ENCODE measurements at places on chromosomes 1 and 21. TPM values are rescaled to one million over a fixed set of nuclear protein-coding genes. Genes with fewer than 3 reads are reported as not detected.
A peak's percentile ranks its signal among the peaks of the same experiment; 100 is the strongest.

- H3K4me1 ChIP-seq, result no peaks in the 10 kb centered on the region
- peak; percentile 67 for DNase-seq
- no peaks in the 10 kb centered on the region for H3K27me3 ChIP-seq
- H3K27ac ChIP-seq, result no peak overlapping the region
- H3K4me3 ChIP-seq, result no peak overlapping the region
These were observed 7.1 kb upstream of the CPLANE2 start for GRCh38 chr1:16243936-16244649.

SLAMF8 gene
- total RNA-seq, result not detected

AMY1A gene
- not detected for total RNA-seq

NPHS2 gene
- not detected for total RNA-seq

GRCh38 chr1:18511874-18512150 is 31.1 kb downstream of the KLHDC7A start:
- H3K4me3 ChIP-seq, result no peak overlapping the region
- H3K4me1 ChIP-seq, result no peaks in the 10 kb centered on the region
- H3K36me3 ChIP-seq, result no peaks in the 10 kb centered on the region
- no peak overlapping the region for H3K27ac ChIP-seq
- DNase-seq, result no peak

DNA sequence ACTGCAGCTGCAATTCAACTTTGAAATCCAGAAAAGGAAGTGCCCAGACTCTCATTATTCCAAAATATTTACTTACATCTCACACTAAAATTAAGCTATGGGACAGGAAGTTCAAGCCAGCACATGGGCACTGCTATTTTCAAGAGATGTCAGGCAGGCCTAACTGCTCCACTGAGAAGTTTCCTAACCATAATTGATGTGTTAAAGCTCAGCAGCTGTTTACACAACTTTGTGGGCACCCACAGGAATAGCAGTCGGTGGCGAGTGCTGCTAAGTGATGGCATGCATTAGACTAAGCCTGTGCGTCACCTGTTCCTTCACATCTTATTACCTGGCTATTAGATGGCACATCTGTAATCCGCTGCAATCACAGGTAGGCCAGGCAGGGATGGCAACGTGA is 303.3 kb upstream of the DAB1 start:
- no peak for DNase-seq
- H3K36me3 ChIP-seq, result no peaks in the 10 kb centered on the region
- no peak overlapping the region for H3K4me3 ChIP-seq
- no peaks in the 10 kb centered on the region for H3K27me3 ChIP-seq

DNA sequence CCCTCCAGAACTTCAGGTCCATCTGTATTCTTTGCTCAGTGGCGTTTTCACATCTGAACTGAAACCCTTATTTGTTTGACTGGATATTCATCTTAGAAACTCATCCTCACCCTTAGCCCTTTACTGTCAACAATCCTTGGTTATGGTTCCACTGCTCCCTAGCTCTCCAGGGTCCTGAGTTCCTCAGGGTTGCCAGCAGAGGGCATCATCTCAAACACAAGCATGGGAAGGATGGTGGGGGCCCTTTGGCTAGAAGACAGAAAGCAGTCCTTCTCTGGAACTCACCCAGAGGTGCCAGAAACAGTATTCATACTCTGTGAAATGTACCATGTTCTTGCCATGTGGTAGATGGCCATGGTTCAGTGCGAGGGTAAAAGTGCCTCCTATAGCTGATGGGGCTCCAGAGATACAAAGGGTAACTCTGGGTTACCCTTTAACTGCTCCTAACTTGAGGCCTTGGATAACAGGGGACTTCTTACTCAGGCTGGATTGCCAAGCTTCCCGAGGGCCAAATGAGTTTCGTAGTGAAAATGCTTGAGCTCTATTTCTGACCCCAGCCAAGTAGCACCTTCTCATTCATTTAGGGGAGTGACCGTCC is 11.3 kb downstream of the NCSTN start:
- H3K4me3 ChIP-seq, result no peak overlapping the region
- H3K4me1 ChIP-seq, result no peaks in the 10 kb centered on the region
- peaks cover 8% of the 10 kb centered on the region for H3K36me3 ChIP-seq
- peak; percentile 37 for DNase-seq

ITPKB gene
- 5.2 TPM for total RNA-seq

NHLH2 gene
- not detected for total RNA-seq

DNA sequence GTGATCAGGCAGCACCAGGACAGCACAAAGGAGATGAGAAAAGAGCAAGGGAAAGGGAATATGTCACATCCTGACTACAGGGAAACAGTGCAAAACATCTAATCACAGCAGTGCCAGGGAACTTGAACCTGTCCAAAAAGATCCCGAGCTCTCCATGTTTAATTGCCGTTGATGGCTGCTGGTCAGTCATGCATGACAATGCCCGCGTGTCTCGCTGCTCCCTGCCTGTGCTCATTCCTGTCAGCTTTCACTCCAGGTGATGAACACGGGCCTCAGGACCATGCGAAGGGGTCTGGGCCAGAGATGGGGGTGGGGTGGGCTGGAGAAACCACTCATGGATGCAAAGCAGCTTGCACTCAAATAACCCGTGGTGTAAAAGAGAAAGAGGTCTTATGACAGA is 287.0 kb downstream of the GPATCH2 start:
- H3K4me3 ChIP-seq, result no peak overlapping the region
- H3K27me3 ChIP-seq, result no peaks in the 10 kb centered on the region
- no peak for DNase-seq

DNA sequence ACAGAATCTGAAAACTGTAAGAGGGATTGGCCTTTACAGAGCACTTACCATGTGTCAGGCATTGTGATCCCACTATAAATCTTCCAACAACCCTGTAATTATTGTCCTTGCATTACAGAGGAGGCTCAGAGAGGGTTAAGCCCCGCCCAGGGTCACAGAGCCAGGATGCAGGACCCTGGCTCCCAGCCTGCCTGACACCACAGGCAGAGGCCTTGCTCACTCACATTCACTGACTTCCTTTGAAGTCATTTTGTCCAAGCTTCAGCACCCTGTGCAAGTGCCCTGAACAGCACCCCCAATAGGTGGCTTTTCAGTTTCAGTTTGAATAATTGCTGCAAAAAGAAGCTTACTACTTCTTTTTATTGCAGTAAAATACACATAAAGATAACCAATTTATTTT is 256.8 kb upstream of the NFIA start:
- no peaks in the 10 kb centered on the region for H3K27me3 ChIP-seq
- H3K36me3 ChIP-seq, result no peaks in the 10 kb centered on the region
- H3K27ac ChIP-seq, result no peak overlapping the region

RBP7 gene
- 10.3 TPM for total RNA-seq

DNA sequence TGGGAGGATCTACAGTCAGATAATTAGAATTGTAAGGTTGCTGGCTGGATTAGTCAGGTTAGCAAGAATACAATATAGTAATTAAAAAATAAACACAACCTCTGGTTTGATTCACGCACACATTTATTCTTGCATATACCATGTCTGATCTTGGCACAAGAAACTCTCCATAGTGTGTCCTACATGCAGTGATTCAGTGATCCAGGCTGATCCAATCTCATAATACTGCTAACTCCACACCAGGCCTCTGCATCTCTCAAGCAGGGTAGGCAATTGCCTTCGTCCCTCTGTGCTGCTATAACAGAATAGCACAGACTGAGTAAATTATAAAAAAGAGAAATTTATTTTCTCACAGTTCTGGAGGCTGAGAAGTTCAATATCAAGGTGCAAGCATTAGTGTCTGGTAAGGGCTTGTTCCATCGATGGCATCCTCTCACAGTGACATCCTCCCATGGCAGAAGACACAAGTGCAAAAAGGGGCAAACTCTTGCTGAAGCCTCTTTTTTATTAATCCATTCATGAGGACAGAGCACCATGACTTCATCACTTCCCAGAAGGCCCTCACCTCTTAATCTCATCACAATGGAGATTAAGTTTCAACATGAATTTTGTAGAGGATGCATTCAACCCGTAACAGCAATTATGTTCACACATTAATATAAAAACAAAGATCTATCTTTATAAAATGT is 741.0 kb upstream of the NCAM2 start:
- H3K27ac ChIP-seq, result no peak overlapping the region
- no peaks in the 10 kb centered on the region for H3K27me3 ChIP-seq
- H3K36me3 ChIP-seq, result no peaks in the 10 kb centered on the region
- H3K4me1 ChIP-seq, result no peaks in the 10 kb centered on the region
- DNase-seq, result no peak
- H3K4me3 ChIP-seq, result no peak overlapping the region

DNA sequence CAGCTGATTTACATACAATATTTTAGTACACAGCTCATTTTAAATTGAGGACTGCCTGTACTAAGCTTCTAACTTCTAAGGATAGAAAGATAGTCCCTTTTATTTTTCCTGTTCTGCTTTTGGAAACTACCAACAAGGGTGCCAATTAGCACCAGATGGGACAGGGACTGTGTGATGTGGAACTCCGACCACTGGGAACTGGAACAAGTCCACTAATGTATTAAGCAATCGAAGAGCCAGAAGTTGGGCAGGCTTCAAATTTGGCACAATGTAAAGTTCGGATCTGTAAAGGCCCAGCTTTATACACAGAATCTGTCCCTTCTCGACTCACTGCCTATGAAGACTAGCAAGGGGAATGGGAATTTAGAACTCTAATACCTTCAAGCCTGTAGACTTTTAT is 149.3 kb downstream of the ZC3H11B start:
- no peaks in the 10 kb centered on the region for H3K36me3 ChIP-seq
- DNase-seq, result no peak
- H3K27ac ChIP-seq, result no peak overlapping the region
- no peaks in the 10 kb centered on the region for H3K27me3 ChIP-seq

GRCh38 chr21:15243406-15243805 is 178.6 kb upstream of the NRIP1 start:
- H3K36me3 ChIP-seq, result no peaks in the 10 kb centered on the region
- H3K27me3 ChIP-seq, result no peaks in the 10 kb centered on the region
- H3K27ac ChIP-seq, result no peak overlapping the region
- no peak for DNase-seq
- no peak overlapping the region for H3K4me3 ChIP-seq
- H3K4me1 ChIP-seq, result peaks cover 5% of the 10 kb centered on the region

DNA sequence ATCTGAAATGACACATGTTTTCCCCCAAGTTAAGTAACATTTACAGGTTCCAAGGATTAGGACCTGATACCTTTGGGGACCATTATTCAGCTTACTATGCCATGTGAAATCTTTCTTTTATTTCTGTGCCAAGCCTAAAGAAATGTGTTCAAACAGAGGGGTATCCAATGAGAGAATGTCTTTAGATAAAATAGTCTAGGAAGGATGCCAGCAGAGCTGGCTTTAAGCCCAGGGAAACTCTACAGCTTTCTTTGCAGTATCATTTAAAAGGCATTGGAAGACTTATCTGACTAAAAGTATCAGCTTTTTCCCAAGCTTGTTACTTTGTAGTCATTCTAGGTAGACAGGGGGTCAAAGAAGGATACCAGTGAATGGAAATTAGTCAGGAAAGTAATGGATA is 860.4 kb downstream of the PLA2G4A start:
- H3K27ac ChIP-seq, result no peak overlapping the region
- H3K4me1 ChIP-seq, result no peaks in the 10 kb centered on the region
- no peaks in the 10 kb centered on the region for H3K36me3 ChIP-seq
- no peaks in the 10 kb centered on the region for H3K27me3 ChIP-seq

GRCh38 chr21:15660423-15660804 is 69.4 kb upstream of the USP25 start:
- H3K27ac ChIP-seq, result peak overlapping the region; percentile 95
- no peak for DNase-seq
- H3K4me3 ChIP-seq, result peak overlapping the region; percentile 5
- no peaks in the 10 kb centered on the region for H3K36me3 ChIP-seq
- H3K4me1 ChIP-seq, result peaks cover 34% of the 10 kb centered on the region

SNX7 gene
- 16.1 TPM for total RNA-seq

DNA sequence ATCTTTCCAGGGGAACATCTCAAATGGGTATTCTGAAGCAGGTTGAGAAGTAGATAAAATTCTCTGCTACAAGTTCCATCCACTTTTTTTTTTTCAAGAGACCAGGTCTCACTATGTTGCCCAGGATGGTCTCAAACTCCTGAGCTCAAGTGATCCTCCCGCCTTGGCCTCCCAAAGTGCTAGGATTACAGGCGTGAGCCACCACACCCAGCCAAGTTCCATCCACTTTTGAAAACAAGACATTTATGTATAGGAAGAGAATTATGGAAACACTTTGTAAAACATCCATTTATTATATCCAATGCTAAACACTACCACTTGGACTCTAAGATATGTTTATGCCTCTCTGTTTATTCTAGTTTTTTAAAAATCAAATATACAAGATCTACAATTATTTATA is 13.4 kb downstream of the HNRNPU start:
- no peaks in the 10 kb centered on the region for H3K27me3 ChIP-seq
- 0 out of 2 replicates have a peak, but pooled peaks cover 5% of the 10 kb centered on the region for H3K4me1 ChIP-seq
- H3K36me3 ChIP-seq, result no peaks in the 10 kb centered on the region

C1orf94 gene
- total RNA-seq, result not detected

DNA sequence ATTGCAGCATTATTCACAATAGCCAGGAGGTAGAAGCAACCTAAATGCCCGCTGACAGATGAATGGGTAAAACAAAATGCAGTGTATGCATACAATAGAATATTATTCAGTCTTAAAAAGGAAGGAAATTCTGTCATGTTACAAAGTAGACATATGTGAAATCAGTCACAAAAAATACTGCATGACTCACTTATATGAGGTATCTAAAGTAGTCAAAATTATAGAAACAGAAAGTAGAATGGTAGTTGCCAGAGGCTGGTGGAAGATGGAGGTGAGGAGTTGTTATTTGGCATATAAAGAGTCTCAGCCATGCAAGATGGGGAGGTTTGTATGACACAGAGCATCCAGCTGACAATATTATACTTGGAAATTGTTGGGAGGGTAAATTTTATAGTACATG is 43.0 kb upstream of the EGLN1 start:
- no peak overlapping the region for H3K27ac ChIP-seq
- H3K36me3 ChIP-seq, result no peaks in the 10 kb centered on the region
- no peaks in the 10 kb centered on the region for H3K27me3 ChIP-seq
- DNase-seq, result no peak
- H3K4me1 ChIP-seq, result no peaks in the 10 kb centered on the region
- no peak overlapping the region for H3K4me3 ChIP-seq

DUSP12 gene
- 51.2 TPM for total RNA-seq

- H3K4me3 ChIP-seq, result peak within 1 kb of the TSS; percentile 43
- H3K36me3 ChIP-seq, result no peaks in the 10 kb centered on the region
- no peaks in the 10 kb centered on the region for H3K4me1 ChIP-seq
- no peak within 1 kb of the TSS for H3K27ac ChIP-seq
These were observed at the start of gene NEGR1 for GRCh38 chr1:72282271-72283021. TSS of gene NEGR1 (minus strand) at chr1:72282539.

HMCN1 gene
- 0.49 TPM for total RNA-seq

- H3K27me3 ChIP-seq, result no peaks in the 10 kb centered on the region
- no peaks in the 10 kb centered on the region for H3K36me3 ChIP-seq
- peak; percentile 91 for DNase-seq
- peak overlapping the region; percentile 30 for H3K4me3 ChIP-seq
- peak overlapping the region; percentile 45 for H3K27ac ChIP-seq
These were observed 36.6 kb upstream of the HMGN1 start for GRCh38 chr21:39385299-39386145.

DNA sequence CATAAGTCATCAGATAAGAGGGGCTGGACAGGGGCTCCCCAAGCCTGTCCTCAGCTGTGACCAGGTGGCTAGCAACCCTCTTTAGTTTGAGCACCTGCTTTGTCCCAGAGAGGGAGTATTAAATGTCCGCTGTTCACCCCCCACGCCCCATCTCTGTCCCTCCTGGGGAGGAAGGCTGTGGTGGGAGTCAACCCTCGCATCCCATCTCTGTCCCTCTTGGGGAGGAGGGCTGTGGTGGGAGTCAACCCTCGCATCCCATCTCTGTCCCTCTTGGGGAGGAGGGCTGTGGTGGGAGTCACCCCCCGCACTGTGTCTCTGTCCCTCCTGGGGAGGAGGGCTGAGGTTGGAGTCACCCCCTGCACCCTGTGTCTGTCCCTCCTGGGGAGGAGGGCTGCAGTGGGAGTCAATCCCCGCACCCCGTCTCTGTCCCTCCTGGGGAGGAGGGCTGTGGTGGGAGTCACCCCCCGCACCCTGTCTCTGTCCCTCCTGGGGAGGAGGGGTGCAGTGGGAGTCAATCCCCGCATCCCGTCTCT is 72.6 kb upstream of the ABCG1 start:
- DNase-seq, result peak; percentile 17
- H3K4me1 ChIP-seq, result no peaks in the 10 kb centered on the region
- no peaks in the 10 kb centered on the region for H3K36me3 ChIP-seq
- H3K27ac ChIP-seq, result no peak overlapping the region

Data from Caco-2 (cell line).